Cerebellar nuclear complex (tissue), 1 donor: ENCODE measurements at places on chromosomes 13 and 19.

DNA sequence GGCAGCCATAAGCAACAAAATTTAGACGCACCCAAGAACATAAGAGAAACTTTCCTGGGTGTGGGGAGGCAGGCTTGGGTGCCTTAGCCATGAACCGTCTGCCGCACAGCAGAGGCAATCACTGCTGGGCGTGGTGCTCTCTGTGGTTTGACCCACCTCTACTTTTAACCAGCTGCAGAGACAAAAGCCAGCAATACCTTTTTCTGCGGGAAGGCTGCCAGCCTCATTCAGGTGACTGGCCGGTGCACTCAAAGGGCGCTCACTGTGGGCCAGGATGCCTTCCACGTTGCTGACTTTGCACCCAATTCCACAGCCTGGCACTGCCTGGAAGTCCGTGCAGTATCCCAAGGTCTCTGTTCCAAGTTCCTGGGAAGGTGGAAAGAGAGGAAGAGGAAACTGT is 69.1 kb downstream of the ATP7B start:
- no peak for DNase-seq

DNA sequence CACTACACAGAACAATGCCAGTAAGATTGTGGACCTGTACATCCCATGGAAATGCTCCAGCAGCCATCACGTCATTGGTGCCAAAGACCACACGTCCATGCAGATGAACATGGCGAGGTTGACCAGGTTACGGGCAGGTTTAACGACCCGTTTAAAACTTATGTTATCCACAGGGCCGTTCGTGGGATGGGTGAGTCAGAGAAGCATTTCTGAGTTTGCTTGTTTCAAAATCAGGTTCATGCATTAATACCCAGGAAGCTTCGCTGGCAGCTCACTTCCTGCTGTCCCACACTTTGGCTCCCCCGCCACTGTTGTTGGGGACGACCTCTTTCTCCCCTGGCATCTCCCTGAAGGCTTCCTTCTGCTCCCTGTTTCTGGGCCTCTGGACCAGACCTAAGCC is 194.1 kb downstream of the USP12 start:
- DNase-seq = no peak

DNA sequence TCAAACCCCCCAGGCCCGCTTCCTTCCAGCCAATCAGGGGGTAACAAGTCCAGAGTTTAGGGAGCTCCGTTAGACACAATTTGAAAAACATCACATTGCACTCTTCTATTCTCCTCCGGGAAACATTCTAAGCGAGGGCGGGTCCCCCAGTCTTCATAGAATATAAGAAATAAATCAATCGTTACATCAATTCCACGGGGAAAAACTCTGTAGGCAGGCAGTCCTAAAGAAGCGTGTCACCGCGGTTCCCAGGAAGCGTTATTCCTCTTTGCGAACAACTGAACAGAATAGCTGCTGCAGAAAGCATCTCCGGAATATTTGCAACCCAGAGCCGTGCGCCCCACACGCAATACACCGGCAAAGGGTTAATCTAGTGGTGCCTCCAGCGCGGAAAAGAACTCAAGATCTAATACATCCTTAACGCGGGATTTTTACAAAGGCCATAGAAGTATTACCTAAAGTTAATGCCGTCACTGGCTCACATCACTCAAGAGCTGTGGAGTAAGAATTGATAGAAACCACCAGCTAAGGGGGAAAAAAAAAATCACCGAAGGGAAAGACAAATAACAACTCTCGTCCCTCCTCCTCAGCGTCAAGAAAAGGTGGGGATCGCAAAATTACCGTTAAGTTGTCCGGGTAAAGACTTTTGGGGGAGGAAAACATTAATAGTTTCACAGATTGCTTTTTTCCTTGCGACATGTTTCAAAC is 65.1 kb downstream of the KCNRG start:
- DNase-seq = no peak

GRCh38 chr13:92143766-92144165 is 745.3 kb downstream of the GPC5 start:
- DNase-seq = no peak

GRCh38 chr13:98532254-98532653 is 44.7 kb downstream of the STK24 start:
- no peak for DNase-seq

- DNase-seq = no peak
Observed at GRCh38 chr19:55603581-55604292, 1.7 kb upstream of the ZNF865 start.

GRCh38 chr13:75400775-75401174 is 81.2 kb downstream of the TBC1D4 start:
- no peak for DNase-seq

DNA sequence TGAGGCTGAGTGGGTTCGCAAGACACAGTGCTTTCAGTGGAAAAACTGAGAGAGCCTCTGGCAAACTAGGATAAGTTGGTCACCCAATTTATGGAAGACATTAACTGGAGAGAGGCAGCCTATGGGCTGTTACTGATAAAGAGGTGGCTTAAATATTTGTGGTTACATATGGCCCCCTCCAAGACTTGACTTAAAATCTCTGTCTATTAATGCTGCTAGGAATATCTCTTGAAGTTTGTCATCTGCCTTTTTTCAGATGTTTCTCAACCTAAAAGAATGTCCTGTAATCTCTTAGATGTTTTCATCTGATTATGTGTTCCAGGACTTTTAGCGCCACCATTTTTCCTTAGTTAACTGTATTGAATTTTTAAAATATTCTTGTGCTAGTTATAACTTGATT is 54.6 kb downstream of the NAA16 start:
- no peak for DNase-seq

GRCh38 chr19:19750842-19751790 is 18.2 kb upstream of the ZNF14 start:
- DNase-seq = no peak

GRCh38 chr13:30088312-30088855 is 219.0 kb downstream of the KATNAL1 start:
- no peak for DNase-seq

DNA sequence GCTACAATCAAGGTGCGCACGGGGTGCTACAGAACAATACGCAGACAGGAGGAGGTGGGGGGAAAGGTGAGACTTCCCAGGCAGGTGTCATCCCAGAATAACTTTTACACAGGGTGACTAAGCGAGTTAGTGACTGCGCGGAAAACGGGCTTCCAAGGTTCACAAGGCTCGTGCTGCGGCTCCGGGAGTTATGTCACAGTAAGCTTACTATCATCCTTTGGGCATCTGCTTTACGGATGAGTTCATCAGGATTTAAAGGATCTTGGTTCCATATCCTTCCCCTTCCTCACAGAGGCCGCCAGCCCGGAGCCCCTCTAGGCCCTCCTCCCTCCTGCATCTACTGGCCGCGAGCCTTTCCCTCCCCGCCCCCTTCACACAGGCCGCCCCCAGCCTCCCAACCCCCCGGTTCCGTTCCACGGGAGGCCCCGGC is 474 bp upstream of the IFT88 start:
- DNase-seq = no peak
